Fibroblast of lung (primary cell): ENCODE measurements at places on chromosomes 3 and 15. TPM values are rescaled to one million over a fixed set of nuclear protein-coding genes. Genes with fewer than 3 reads are reported as not detected.

DNA sequence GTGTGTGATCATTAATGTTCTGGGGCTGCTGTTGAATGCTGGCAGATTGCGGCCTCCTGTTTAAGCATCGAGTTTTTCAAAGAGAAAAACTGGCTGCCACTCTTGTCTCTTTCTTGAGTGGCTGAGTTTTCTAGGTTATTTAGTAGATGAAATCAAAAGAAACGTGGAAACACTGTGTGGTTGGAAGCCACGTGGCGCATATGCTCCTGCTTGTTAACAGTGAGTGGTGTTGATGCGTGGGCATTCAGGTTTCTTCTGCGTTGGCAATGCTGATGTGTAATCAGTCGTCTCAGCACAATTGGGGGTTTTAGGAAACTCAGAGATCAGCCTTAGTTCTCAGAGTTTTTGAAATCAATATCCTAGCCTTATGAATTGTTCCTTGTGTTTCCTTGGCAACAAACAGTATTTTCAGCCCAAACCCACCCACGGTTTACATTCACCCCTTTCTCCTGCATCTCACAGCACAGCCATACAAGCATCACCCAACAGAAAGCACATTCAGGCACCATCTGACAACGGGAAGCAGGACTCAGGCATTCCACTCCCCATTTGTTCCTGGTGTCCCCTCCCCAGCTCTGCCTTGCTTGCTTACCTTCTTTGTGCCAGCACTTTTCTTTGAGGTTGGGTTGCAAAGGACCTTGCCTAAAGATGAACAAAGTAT, 74.7 kb downstream of the SEC22A start:
- DNase-seq, result no peak
- no peaks in the 10 kb centered on the region for H3K36me3 ChIP-seq
- H3K4me3 ChIP-seq, result no peak overlapping the region
- no peak overlapping the region for H3K27ac ChIP-seq
- no peaks in the 10 kb centered on the region for H3K27me3 ChIP-seq

Gene ARID3B
- 0.99 and 1.0 TPM in 2 replicates for total RNA-seq

- H3K27ac ChIP-seq, result no peak overlapping the region
Measured at GRCh38 chr3:46276497-46277099, 34.3 kb downstream of the CCR3 start.

Gene FGF7
- total RNA-seq, result 488 and 527 TPM in 2 replicates

- no peak overlapping the region for H3K27ac ChIP-seq
- no peaks in the 10 kb centered on the region for H3K4me1 ChIP-seq
- DNase-seq, result peak; percentile 22
- H3K27me3 ChIP-seq, result no peaks in the 10 kb centered on the region
- no peaks in the 10 kb centered on the region for H3K36me3 ChIP-seq
Measured at GRCh38 chr3:139394116-139394515, 4.7 kb upstream of the COPB2 start.

Gene GOLGA6A
- total RNA-seq, result under 0.01 TPM in 1 of 2 replicates, not detected in the other

- H3K36me3 ChIP-seq, result no peaks in the 10 kb centered on the region
- no peak overlapping the region for H3K27ac ChIP-seq
Measured at GRCh38 chr15:51234176-51234927, 104.0 kb downstream of the CYP19A1 start.

DNA sequence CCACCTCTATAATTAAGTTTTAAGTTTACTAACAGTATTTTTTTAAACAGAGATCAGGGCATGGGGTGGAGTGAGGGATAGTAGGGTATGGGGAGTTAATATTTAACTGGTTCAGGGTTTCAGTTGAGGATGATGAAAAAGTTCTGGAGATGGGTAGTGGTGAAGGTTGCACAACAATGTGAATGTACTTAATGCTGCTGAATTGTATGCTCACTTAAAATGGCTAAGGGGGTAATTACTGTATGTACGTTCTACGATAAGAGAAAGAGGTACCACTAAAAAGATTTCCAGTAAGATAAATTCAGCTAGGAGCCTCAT, 101.4 kb downstream of the TNIK start:
- no peaks in the 10 kb centered on the region for H3K4me1 ChIP-seq
- H3K4me3 ChIP-seq, result no peak overlapping the region
- no peak for DNase-seq

Gene TMIE
- total RNA-seq, result 0.51 and 2.0 TPM in 2 replicates

DNA sequence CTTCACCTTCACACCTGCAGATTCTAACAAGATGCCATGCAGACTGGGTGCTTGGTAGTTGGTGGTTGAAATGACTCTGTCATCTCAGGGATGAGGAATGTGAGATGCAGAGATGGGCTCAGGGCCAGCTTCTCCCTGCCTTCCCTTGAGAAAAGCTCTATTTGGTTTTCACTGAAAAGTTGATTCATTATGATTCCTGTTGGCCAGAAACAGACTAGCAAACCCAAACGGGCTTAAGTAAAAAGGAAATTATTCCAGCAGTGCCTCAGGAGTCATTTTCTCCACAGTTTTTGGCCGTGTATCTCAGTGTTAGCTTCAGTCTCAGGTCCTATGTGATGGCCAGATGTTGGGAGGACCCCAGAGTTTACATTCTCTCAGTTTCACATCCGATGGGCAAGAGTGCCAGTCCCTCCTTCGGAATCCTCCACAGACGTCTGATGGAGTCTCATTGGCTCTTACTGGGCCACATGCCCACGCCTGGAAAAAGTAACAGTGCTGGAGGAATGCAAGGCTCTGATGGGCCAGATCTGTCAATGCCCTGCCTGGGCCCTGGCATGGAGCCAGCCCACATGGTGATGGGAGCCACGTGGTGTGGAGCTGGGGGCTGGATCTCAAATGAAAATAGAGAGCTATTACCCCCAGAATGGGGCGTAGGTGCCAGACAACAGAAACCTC, 22.3 kb upstream of the SACM1L start:
- peak overlapping the region; percentile 58 for H3K27ac ChIP-seq
- peaks cover 42% of the 10 kb centered on the region for H3K4me1 ChIP-seq
- DNase-seq, result peak; percentile 56
- no peaks in the 10 kb centered on the region for H3K27me3 ChIP-seq

DNA sequence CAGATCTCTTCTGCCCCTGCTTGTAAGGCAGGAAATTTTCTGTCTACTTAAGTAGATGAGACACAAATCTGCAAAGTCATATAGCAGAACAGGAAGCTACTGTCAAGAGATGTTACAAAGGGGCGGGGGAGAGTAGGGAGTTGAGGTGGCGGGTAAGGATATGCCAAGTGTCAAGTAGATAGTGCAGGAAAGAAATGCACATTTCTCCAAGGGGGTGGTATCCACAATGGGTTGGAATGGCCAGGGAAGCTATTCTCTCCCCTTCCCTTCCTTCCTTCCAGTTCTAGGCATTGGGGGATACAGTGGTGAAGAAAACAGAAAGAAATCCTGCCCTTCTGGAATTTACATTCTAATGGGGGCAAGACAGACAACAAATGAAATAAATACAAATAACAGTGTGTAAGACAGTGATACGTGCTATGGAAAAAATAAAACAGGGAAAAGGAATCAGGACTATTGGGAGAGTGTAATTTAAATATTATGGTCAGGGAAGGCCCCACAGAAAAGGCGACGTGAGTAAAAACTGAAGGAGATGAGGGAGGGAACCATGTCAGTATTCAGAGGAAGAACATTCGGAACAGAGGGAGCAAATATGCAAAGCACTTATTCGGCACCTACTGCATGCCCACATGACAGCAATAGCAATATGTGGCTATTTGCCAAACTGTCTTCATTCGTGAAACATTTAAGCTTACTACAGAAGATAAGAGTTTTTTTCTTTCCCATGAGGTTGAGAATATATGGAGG, 42.8 kb upstream of the RNU6-1 start:
- no peak for DNase-seq
- no peak overlapping the region for H3K4me3 ChIP-seq
- H3K4me1 ChIP-seq, result peaks cover 3% of the 10 kb centered on the region
- peaks cover 2% of the 10 kb centered on the region for H3K27me3 ChIP-seq
- H3K27ac ChIP-seq, result no peak overlapping the region

Gene FBXW12
- not detected in 2 replicates for total RNA-seq

GRCh38 chr3:149199474-149199873, 22.2 kb downstream of the CP start:
- H3K36me3 ChIP-seq, result no peaks in the 10 kb centered on the region
- DNase-seq, result peak; percentile 67
- H3K4me1 ChIP-seq, result peaks cover 2% of the 10 kb centered on the region

GRCh38 chr15:91698241-91698640, 155.3 kb upstream of the SLCO3A1 start:
- no peak overlapping the region for H3K4me3 ChIP-seq
- H3K36me3 ChIP-seq, result no peaks in the 10 kb centered on the region
- H3K27ac ChIP-seq, result no peak overlapping the region
- H3K27me3 ChIP-seq, result no peaks in the 10 kb centered on the region
- DNase-seq, result no peak

DNA sequence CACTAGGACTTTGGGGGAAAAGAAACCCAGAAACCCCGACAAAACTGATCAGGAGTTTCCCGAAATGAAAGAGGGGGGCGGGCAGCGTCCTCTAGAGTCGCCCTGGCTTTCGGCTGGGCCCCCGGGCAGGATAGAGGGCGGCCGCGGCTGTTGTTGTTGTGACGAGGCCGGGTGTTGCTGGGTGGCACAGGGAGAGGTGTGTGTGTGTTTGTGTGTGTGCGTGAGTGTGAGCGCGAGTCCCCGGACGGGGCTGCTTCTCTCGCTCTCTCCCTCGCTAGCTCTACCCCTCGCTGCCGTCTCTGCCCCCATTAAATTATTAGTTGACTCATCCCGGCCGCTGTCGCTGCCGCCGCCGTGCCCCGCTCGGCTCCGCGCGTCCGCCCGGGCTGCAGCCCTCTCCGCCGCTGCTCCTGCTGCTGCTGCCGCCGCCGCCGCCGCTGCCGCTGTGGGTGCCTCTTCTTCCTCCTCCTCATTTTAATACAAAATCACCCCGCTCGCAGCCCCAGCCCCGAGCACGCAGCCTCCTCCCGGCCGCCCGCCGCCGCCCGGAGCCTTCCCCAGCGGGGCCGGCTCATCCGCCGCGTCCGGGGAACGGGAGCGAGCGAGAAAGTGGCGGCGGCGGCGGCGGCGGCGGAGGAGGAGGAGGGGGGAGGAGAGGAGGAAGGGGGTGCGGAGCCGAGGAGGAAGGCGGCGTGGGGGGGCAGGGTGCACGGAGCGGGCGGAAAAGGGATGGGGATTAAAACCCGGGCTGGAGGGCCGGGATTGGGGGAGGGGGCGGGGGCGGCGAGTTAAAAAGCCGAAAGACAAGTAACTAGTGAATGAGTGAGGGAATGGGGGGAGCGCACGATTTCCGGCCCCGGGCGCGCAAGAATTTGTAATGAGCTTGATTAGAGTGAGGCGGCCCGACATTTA, at the start of gene SATB1:
Gene SATB1, minus strand, starts transcription at position 611 of the 912 bp plus-strand sequence. CDS start 4,372 bp downstream, outside the sequence.
- no peaks in the 10 kb centered on the region for H3K27me3 ChIP-seq
- H3K36me3 ChIP-seq, result no peaks in the 10 kb centered on the region
- peaks cover 2% of the 10 kb centered on the region for H3K4me1 ChIP-seq
- peak; percentile 65 for DNase-seq

DNA sequence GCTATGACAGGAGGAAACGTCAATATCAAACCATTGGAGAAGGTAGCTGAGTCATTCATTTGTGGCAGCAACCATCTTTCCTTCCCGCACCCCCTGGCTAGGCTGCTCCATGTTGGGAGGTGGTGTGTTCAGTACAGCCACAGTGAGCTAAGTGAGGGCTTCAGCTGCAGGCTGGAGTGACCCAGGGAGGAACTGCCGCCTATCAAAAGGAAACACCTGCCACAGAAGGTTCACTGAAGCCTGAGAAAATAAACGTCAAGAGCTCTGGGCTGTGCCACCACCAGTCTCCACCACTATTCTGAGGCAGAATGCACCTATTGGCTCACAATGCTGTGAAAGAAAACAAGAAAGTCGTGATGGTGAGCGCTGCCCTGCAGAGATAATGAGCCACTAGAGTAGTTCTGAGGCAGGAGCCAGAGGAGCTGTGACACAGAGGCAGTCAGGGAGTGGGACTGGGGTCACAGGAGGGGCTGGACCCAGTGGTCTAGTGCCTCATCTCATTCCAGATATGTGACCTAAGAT, 34.8 kb upstream of the CD47 start:
- H3K4me3 ChIP-seq, result no peak overlapping the region
- no peak for DNase-seq
- no peak overlapping the region for H3K27ac ChIP-seq
- no peaks in the 10 kb centered on the region for H3K27me3 ChIP-seq
- H3K36me3 ChIP-seq, result no peaks in the 10 kb centered on the region

DNA sequence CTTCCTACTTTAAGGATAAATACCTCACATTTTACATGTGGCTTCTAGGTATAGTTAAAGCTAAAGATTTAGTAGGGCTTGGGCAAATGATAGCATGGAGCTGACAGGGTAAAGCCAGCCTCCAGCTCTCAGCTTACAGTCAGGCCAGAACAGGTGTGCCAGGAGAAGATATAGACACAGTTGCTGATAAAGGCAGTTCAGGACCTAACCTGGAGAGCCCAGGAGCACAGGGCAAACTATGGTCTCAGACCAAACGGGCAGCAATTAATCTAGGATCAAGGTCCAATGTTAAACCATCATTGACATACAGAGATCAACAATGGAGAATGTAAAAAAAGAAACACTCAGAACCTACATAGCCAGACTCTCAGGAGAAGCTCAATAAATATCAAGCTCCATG, 4.0 kb downstream of the WDR49 start:
- no peaks in the 10 kb centered on the region for H3K36me3 ChIP-seq
- no peak for DNase-seq
- no peaks in the 10 kb centered on the region for H3K27me3 ChIP-seq
- no peak overlapping the region for H3K27ac ChIP-seq

Gene SNAP23
- 79.1 and 84.6 TPM in 2 replicates for total RNA-seq

Gene FOXP1
- 85.3 and 101 TPM in 2 replicates for total RNA-seq

DNA sequence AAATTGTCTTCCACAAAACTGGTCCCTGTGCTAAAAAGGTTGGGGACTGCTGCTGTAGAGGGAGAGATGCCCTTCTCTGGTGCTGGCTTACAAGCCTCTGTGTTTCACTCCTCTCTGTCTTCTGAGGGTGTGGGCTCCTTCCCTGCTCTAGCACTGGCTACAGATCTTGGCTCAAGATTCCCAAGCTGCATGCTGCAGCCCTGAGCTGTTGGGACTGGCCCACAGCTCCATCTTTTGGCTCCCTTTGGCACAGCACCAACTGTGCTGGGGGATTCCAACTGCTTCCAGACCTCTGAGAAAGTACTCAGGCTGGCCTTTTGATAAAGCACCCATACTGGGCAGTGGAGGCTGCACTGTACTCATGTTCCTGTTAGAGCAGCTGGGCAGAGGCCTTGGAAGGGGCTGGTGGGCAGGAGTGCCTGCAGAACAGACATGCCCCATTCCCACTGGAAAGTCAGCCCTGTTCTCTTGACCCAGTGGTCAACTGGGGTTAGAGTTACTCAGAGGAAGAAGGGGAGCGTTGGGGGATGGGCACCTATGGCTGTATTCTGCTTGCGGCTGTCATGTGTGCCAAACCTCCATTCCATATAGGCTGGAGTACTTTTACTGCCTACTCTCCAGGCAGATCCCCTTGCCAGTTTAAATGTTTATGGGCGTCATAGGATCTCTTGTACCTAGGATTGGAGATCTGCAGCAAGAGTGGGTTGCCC, 55.7 kb downstream of the GALK2 start:
- H3K27ac ChIP-seq, result no peak overlapping the region
- H3K4me1 ChIP-seq, result peaks cover 3% of the 10 kb centered on the region
- no peaks in the 10 kb centered on the region for H3K36me3 ChIP-seq

DNA sequence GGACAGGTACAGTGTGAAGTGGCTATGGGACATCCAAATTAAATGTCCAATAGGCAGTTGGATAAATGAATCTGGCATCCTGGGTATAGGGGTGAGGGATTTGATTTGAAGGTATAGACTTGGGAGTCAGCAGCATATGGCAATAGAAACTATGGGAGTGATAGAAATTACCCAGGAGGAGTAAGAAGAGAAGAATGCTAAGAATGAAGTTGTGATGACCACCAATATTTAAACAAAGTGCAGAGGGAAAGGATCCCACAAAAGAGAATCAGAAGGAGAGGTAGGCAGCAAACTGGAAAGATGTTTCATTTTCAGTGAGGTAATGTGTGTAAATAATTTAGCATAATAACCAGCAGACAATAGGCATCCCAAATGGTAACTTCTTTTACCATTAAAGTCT, 13.8 kb upstream of the MSL2 start:
- H3K4me1 ChIP-seq, result peaks cover 2% of the 10 kb centered on the region
- no peak for DNase-seq
- H3K36me3 ChIP-seq, result no peaks in the 10 kb centered on the region
- H3K4me3 ChIP-seq, result no peak overlapping the region

Gene PIGZ
- 0.51 and 0.66 TPM in 2 replicates for total RNA-seq

Gene REC114
- total RNA-seq, result not detected in 2 replicates
